ENCODE measurements at places on chromosomes 16 and 17.

- no peak for DNase-seq
Observed at GRCh38 chr17:49435671-49436029, 21.0 kb upstream of the PHB1 start.

DNA sequence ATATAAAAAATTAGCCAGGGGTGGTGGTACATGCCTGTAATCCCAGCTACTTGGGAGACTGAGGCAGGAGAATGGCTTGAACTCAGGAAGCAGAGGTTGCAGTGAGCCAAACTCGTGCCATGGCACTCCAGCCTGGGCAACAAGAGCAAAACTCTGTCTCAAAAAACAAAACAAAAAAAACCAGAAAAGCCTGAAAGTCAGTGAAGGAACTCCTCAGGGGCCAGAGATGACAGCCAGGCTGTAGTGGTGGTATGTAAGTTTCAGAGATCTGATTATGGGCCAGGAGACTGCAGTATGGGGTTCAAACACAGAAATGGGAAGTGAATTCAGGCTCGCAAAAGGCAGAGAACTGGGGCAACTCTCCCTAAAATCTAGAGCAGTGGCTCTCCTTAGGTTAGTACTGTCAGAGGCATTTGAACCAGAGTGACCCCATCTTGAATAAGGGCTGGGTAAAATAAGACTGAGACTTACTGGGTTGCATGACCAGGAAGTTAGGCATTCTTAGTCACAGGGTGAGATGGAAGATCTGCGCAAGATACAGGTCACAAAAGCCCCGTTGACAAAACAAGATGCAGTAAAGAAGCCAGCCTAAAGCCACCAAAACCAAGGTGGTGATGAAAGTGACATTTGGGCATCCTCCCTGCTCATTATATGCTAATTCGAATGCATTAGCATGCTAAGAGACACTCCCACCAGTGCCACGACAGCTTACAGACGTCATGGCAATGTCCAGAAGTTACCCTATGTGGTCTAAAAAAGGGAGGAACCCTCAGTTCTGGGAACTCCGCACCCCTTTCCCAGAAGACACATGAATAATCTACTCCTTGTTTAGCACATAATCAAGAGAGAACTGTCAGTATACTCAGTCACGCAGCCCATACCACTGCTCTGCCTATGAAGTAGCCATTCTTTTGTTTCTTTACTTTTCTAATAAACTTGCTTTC lies 120.2 kb upstream of the XYLT1 start:
- DNase-seq, result no peak

DNA sequence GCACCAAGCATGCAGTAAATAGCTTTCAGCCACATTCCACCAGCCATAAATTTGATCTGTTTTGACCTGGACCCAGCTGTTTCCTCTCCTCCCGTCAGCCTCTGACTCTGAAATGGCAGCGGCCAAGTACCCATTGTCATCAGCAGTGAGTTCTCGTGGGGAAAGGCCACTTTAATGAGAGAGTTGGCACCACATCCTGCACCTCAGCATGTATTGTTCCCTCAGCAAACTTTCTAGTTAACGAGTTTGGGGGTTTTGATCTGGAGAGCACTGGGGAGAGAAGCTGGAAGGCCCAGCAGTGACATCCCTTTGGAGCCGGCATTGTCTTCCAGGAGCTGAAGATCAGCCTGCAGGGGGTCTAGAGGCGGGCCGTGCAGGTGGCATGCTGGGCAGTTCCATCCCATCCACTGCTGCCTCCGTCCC lies 84.9 kb downstream of the RPA1 start:
- DNase-seq, result no peak

GRCh38 chr16:14496047-14496770 lies 133.9 kb downstream of the PARN start:
- DNase-seq, result no peak

DNA sequence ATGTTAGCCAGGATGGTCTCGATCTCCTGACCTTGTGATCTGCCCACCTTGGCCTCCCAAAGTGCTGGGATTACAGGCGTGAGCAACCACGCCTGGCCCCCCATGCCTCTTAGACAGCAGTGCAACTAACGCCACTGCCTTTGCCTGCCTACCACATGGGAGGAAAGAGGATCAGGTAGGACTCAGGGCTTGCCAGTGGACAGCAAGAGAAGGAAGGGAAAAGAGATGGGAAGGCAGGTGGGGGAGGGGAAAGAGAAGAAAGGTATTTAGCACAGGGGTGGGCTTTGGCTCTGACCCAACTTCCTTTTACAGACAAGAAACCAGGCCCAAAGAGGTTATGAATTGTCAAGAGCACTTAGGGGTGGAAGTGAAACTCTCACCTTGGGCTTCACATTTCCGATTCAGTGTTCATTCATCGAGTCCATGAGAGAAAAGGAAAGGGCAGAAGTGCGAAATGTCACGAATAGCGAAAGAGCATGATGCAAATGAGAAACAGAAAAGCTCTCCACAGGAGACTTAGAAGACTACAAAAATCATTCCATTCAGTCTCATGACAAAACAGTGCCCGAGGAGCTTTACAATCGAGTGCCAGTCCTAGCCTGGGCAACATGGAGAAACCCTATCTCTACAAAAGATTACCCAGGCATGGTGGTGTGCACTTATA lies 36.4 kb downstream of the CDK5R1 start:
- DNase-seq, result no peak

- DNase-seq, result no peak
Observed at GRCh38 chr17:80992948-80993624, 1.4 kb downstream of the CHMP6 start.

GRCh38 chr17:72846399-72846798 lies 246.1 kb downstream of the SLC39A11 start:
- DNase-seq, result no peak

DNA sequence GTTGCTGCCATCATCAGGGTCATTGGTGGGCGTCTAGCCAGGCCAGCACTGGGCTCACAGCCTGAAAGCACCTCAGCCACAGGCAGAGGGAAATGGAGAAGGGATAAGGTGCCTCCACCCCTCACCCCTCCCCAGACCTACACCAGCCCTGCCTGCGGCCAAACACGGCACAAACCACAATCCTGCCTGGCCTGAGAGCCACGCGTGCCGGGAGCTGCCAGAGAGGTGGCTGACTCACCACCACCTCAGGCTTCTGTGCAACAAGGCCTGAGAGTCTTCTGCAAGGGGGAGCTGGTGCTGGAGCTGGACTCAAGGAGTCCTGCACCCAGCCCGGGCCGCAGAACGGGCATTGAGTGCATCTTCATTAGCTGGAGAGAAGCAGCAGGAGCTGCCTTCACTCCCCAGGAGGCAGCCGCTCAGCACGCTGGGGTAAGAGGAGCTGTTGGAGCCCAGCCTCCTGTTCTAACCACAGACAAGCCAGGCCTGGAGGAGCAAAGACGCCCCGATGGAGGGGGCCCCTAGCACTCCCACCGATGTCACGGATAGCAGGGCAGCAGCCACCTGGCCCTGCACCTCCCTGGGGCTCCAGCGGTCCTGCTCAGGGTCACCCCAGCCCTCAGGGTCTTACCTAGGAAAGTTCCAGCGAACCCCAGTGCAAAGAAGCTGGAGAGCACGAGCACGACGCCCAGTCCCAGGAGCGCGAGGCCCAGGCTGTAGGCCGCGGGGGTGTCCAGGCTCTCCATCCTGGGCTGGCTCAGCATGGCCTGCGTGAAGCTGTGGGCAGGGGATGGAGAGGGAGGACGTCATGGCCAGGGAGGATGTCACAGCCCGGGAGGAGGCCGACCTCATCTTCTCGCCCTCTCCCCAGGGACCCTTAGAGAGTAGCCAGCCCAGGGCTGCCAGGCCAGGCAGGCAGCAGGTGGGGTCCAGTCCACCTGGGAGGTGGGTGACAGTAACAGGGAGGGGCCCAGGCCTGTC lies 16.0 kb upstream of the RASD1 start:
- DNase-seq, result no peak

DNA sequence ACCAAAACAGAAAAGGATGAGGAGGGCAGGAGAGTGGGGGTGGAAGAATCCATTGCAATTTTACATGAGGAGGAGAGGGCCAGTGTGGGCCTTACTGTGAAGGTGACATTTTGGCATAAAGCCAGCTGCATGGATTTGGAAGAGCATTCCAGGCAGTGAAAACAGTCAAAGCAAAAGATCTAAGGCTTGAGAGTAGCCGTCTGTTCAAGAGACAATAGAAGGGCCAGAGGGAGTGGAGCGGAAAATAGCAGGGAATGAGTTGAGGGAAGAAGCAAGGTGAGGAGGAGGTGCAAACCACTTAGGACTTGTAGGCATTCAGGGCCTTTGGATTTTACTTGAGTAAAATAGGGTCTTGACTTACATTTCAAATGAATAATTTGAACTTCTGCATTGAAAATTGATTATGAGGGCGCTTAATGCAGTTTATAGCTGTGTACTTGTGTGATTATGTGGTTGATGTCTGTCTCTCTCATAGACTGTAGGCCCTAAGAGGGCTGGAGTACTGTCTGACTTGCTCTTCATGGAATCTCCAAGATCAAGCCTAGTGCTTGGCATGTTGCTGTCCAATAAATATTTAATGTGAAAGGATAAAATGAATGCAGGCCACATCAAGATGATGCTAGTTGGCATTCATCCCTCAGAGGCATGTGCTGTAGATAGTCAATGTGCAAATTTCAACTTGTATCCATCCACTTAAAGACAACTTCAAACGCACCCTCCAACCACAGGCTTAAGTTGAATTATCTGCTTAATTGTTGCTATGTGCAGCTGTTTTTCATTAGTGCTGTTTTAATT lies 772.1 kb upstream of the RBFOX1 start:
- DNase-seq, result no peak

- no peak for DNase-seq
Observed at GRCh38 chr17:6556121-6557039, at the start of gene PITPNM3. Gene PITPNM3, minus strand, starts transcription at chr17:6556555. Its CDS starts 149 bp downstream, at chr17:6556406.

DNA sequence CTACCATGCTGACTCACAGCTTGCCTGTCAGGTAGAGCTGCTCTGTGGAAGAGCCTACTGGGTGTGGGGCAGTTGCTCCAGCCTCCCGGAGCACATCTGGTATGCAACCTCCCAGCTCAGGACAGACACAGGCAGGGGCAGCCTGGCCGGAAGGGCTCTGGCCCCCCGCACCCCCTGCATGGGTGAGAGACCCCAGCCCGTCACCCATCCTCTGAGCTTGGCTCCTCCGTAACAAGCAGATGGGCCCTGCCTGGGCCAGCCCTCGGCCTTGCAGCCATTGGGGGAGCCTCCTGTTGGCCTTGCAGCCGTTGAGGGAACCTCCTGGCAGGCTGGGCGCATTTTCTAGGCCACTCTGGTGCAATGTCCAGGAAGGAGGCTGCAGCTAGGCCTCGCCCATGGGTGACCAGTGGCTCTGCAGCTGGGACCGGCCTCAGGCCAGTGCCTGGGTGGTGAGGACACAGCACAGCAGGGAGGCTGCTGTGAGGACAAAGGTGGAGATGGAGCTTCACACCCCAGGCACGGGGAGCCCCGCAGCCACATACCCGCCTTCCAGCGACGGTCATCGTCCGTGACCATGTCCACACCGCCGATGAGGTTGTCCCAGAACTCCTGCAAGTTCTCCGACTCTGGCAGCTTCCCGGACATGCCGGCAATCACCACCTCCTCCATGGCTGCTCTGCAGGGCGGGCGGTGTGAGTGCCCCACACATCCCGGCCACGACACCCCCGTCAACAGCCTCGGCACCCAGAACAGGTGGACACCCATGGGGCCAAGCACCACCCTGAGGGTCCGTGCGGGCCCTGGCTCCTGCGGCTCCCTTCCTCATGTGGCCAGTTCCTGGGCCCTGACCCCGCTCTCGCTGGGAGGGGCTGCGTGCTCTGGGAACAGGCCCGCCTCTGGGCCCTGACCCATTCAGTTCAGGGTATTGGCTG lies 2.0 kb downstream of the FASN start:
- DNase-seq, result no peak

- DNase-seq, result no peak
Observed at GRCh38 chr16:89709166-89709565, 7.7 kb upstream of the SPATA2L start.

DNA sequence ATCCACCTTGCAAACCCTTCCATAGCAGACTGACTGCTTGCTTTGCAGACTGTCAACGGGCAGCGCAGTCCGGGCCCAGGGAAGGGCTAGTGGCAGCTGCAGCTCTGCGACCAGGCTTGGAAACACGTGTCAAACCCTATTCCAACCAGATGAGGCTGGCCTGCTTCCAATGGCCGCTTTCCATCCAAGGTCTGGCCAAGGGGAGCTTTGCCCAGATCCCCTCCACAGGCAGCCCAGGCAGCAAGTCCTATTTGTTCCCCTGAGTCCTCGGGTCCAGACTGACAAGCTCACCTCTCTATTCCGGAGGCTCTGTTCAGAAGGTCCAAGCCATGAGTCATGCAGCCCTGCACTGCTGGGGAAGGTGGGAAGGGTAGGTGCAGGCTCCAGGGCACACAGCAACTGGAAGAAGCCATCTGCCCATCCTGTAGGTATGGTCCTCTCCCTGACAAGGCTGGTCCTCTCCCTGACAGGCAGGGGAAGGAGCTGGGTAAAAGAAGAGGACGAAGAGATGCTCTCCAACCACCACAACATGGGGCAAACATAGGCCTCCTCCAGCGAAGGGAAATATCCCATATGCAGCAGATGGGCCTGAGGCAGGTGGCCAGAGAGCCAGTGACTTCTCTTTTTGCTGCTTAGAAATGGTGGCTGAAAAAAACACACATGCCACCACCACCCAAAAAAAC lies 22.6 kb upstream of the AXIN2 start:
- no peak for DNase-seq

- DNase-seq, result no peak
Observed at GRCh38 chr17:79022507-79022991, 1.4 kb upstream of the C1QTNF1 start.

GRCh38 chr17:6487251-6488007 lies 43.2 kb downstream of the PIMREG start:
- no peak for DNase-seq

DNA sequence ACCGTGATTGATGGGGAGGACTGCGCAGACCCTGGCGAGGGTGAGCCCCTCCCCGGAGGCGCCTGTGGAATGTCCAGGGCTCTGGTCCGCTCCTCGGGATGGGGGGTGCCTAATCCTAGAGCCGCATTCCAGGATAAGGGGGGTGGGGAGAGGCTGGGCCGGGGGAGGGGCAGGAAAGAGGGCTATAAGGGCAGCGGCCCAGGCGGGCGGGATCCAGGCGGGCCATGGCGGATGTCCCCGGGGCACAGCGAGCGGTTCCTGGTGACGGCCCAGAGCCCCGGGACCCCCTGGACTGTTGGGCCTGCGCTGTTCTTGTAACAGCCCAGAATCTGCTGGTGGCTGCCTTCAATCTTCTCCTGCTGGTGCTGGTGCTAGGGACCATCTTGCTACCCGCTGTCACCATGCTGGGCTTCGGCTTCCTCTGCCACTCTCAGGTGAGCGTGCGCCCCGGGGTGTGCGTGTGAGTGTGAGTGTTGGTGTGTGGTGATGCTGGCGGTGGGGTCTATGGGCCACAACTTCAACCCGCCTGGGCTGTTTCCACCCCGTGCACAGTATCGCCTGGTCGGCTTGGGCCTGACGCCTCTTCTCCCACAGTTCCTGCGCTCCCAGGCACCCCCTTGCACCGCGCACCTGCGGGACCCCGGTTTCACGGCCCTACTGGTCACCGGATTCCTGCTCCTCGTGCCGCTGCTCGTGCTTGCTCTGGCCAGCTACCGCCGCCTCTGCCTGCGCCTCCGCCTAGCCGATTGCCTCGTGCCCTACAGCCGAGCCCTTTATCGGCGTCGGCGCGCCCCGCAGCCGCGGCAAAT lies at the start of gene TMEM88:
Gene TMEM88, plus strand, starts transcription at position 216 of the 809 bp plus-strand sequence. Its CDS starts 9 bp downstream, at position 225.
- no peak for DNase-seq

GRCh38 chr17:2023692-2024571 lies 1.2 kb downstream of the RTN4RL1 start:
- DNase-seq, result no peak

All from stimulated activated CD8-positive, alpha-beta memory T cell treated with anti-CD3 and anti-CD28 coated beads, Interleukin-7, amount 100 ng/mL, for 1 hour (primary cell).